ENCODE measurements at places on chromosomes 6 and 20.

GRCh38 chr6:50288881-50289280 lies 239.2 kb upstream of the DEFB112 start:
- no peak for DNase-seq

GRCh38 chr20:19628570-19629134 lies 129.4 kb upstream of the RIN2 start:
- DNase-seq = no peak

DNA sequence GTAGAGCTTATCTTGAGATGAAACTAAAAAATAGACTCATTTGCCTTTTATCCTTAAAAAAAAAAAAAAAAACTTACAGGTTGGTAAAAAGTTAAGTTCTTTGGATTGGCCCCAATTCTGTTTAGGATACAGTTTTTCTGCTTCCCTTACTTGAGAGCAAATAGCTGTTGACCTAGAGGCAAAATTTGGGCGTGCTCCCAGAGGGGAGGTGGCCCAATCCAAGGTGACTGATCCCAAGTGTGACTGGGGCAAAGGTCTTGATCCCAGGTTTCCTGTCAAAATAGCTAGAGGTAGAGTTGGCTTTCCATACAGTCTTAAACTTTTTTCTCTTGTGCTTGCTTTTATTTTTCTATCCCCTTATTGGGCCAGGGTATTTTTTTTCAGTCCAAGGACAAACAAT lies 363.8 kb upstream of the AGPAT4 start:
- DNase-seq = no peak

GRCh38 chr6:163916315-163917081 lies 502.0 kb downstream of the QKI start:
- DNase-seq = no peak

- no peak for DNase-seq
Measured at GRCh38 chr20:42895020-42895419, 294.7 kb downstream of the PTPRT start.

All from cerebellum (tissue), 4 donors.